Stimulated activated CD8-positive, alpha-beta memory T cell treated with anti-CD3 and anti-CD28 coated beads, Interleukin-15, amount 100 ng/mL, for 24 hours (primary cell): ENCODE measurements at places on chromosomes 2 and 18.

- DNase-seq: no peak
Measured at GRCh38 chr2:27988718-27989117, 98.2 kb downstream of the BABAM2 start.

DNA sequence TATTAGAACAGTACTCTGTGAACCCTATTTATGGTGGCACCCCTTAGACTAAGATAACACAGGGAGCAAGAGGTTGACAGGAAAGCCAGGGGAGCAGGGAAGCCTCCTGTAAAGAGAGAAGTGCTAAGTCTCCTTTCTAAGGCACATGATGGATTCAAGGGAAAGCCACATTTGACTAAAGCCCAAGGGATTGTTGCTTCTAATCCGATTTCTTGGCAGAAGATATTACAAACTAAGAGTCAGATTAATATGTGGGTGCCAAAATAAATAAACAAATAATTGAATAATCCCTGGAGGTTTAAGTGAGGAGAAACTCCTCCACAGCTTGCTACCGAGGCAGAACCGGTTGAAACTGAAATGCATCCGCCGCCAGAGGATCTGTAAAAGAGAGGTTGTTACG, 333.2 kb downstream of the SOX11 start:
- DNase-seq: no peak

GRCh38 chr2:233711312-233712008, 1.2 kb upstream of the UGT1A5 start:
- peak; percentile 37 for DNase-seq

GRCh38 chr2:15909157-15909556, 31.2 kb upstream of the MYCN start:
- DNase-seq: no peak
